ENCODE measurements at places on chromosomes 2 and 18.

- DNase-seq, result no peak
These were observed 684 bp upstream of the ZCCHC2 start for GRCh38 chr18:62522178-62522503.

DNA sequence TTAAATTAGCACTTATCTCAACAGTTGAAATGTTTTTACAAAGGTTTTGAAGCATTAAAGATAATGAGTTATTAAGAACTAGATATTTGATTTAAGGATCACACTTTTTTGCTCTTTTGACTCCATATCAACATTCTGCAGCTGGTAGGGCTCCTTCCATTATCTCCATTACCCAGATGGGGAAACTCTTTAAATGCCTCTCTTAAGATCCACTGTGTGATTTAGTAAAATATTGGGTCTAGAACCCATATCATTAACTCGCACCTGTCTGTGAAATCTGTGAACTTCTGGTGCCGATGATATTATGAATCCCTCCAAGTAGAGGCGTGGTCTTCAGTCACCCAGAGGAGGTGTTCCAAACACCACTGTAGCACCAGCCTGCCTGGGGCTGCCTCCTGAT, 466.2 kb downstream of the TSN start:
- no peak for DNase-seq

- no peak for DNase-seq
These were observed 96.7 kb upstream of the CDH20 start for GRCh38 chr18:61236356-61237057.

- no peak for DNase-seq
These were observed 407.0 kb downstream of the PID1 start for GRCh38 chr2:228864131-228864530.

GRCh38 chr18:46337271-46337670, 233.1 kb downstream of the HAUS1 start:
- DNase-seq, result no peak

DNA sequence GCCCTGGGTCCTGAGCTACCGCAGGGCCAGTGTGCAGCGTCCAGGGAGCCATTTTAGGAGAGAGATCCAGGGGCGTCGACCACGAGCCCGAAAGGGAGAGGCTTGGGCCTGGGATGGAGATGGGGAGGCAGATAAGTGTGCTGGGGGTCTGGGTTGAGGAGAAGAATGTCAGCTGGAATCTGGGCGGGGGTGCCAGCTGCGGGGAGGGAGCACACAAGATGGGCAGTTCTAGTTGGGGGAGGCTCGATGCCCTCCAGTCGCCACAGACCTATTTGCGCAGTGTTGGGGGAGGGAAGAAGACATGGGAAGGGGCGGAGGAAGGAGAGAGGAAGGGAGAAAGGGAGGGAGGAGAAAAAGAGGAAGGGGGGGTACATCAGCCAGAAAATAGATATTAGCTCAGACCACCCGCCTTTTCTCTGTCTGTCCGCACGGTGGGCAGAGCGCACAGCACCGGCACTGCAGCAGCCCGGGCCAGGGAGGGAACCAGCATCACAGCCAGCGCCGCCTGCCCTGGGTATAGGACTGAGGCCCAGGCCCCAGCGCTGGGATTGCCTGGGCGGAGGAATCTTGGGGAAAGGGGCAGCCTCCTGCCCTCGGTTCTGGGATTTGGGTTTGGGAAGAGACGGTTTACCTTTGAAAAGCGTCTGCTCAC, 1.9 kb upstream of the HOXD11 start:
- no peak for DNase-seq

DNA sequence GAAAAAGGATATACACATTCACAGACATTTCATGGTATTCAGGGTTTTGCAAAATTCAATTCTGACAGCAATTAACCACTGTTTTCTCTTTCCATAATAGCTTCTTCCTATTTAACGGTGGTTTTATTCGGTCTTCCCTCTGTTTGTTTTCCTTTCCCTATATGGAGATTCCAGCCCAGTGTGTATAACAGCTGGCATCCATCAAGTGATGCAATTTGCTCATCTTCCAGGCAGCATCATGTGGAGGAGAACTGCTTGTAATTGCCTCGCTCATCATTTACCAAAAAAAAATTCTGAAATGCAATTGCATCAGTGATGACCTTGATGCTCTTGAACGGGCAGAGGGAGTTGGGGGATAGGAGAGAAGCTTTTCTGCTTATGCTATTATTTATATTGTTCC, 165.9 kb upstream of the PGAP1 start:
- no peak for DNase-seq

DNA sequence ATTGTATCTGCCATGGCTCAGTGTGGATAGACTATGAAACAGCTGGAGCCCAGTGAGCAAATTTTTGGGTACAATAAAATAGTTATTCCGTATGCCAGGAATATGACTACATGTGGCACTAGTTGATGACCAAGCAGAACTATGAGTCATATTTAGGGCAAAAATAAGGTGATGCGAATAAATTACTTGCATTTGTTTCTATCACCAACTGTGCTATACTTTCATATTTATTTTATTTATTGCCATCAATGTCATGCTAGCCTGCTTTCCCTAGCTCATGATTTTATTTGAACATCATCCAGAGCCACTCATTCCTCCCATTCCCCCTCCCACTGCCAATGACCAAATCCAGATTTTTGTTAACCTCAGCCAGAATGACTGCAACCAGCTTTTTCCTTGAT, 13.3 kb upstream of the FAP start:
- no peak for DNase-seq

DNA sequence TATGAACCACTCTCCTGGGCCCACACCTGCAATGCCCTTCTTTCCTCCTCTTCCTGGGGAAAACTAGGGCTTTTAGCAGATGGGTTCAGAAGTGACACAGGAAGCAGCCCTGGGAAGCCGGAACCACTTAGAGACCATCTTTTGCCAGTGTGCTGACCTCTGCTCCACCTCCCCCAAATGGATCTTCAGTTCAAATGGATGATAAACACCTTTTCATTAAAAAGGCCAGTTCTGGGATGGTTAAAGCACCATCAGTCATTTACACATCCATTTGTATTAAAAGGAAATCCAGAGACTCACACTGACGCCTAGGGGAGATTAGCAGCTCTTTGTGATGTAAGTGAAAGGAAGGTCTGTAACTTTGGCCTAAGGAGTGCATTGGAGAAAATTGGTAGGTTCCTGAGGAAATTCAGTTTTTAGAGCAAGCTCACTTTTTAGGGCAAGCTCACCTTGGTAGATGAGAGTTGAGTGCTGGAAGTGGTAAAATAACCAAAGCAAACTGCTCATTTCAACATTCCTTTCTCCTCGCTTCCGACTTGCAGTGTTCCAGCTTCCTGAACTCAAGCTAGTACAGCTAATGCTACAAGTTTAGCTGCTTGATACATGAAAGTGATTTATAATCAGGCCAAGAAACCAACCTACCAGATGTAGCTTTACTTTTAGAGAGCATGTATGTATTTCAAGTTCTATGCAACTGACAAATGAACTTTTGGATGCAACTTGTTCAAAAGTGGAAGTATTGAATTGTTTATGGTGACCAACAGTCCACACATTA, 47.7 kb downstream of the ACTR2 start:
- no peak for DNase-seq

GRCh38 chr2:60891180-60891579, 9.8 kb downstream of the REL start:
- DNase-seq, result peak; percentile 45

DNA sequence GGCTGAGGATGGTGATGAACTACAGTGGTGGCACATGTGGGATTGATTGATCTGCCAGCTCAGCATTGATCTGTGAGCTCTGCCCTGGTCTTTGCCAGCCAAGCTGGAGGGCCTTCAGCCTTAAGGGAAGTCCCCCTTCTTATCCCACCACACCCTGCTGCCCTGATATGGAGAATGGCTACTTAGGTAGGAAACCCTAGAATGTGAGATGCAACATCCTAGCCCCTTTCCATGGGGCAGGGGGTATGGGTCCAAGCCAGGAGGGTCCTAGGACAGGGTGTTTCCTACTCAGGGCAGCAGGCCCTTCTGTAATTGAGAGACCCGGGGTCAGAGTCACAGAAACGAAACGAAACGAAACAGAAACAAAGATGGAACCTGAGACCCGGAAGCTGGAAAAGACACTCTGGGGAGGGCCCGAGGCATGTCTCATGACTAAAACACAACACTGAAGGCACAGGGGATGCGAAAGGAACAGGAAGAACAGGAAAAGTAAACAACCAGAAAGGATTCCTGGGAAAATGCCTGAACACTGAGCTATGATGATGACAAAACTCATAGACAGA, 16.9 kb upstream of the SULT1C2 start:
- DNase-seq, result no peak

GRCh38 chr2:233061591-233062450, 1.7 kb downstream of the INPP5D start:
- DNase-seq, result peak; percentile 35

GRCh38 chr2:53854678-53855077, 5.1 kb downstream of the GPR75 start:
- no peak for DNase-seq

DNA sequence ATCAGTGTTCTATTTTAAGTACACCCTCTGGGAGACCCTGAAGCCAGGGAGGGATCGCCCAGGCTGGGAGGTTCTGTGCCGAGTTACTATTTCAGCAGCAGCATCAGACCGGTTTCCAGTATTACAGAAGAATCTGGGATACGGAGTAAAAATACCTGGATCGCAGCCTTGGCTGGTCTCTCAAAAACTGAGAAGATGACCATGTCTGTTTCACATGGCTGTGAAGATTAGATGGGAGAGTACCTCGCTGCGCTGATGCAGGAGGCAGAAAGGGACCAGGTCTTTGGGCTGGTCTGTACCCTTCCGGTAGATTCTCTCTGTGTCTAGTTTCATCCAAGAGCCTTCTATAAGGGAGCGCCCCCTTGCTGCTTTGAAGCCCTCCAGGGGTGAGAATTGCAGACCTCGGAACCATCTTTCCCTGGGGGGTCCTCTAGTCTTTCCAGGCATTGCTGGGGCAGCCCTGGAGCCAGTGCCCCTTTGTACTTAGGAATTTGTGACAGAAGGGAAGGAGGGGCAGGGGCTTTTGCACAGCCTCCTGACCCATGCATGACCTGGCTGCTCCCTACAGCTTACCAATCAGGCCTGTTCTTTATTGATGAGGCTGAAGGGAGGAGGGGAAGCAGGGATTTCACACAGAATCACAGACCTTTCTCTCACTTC, 56.3 kb upstream of the MAPRE3 start:
- DNase-seq, result no peak

DNA sequence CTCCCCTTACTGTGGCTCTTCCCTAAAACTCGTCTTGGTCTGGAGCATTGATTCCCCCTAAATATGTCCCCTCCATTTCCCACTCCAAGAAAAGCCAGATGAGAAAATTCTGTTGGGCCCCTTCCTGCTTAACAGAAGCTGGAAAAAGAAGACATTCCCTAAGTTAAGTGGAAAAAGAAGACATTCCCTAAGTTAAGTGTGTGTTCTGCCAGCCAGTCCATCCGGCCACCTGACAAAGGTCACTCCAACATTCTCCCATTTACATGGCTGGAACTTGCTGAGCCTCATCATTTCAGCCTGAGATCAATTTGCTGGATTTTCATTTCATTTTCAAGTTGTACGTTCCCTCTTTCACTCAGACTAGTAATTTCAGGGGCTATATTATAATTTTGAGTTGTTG, 52.0 kb downstream of the LYPD1 start:
- DNase-seq, result no peak

DNA sequence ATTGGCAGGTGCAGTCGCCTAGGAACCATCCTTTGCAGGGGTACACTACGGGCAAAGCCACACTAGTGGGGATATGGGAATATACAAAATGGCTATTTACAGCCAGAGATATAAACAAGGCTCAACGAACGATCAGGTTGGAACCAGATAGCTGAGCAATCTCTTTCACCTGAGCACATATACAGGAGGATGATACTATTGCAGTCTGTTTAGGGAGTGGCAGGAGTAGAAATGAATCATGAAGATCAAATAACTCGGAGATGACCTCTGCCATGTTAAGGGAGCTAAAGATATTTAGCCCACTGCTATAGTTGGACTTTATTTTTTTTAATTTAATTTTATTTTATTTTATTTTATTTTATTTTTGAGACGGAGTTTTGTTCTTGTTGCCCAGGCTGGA, 33.8 kb downstream of the TEX44 start:
- no peak for DNase-seq

GRCh38 chr2:134727385-134727784, 8.6 kb upstream of the TMEM163 start:
- DNase-seq, result no peak

DNA sequence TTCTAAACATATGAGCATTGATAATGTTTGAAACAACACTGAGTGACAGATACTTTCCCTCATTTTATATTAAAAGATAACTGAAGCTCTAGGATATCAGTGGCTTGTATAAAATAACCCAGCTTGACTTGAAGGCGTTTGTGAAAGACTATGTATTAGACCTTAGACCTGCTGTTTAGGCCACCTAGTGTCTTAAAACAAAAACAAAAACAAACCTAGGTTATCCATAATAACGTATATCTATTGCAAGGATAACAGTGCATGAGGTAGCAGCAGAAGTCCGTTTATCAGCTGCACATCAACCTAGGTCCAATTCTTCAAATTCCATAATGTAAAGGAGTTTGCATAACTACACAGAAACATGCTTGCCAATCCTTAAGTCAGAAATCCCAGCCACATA, 79.5 kb upstream of the MAP2 start:
- DNase-seq, result no peak

DNA sequence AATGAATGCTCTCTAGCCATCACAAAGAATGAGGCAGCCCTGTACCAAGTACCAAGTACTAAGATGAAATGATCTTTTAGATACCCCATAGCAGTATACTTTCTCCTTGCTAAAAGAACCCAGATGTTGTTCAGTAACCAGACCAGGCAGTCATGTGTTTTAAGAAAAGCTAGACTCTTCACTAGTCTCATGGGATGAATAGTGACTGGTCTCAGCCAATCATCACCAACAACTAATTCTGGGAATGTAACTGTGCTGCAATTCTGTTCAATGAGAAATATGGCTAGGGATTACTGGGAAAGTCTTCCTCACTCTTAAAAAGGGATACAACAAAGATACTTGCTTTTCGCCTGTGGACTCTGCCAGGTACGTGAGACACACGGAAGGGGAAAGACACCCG, 29.5 kb downstream of the MBOAT2 start:
- no peak for DNase-seq

All from CD8-positive, alpha-beta T cell (primary cell).